Epithelial cell of esophagus (primary cell): ENCODE measurements at places on chromosomes 1 and 21.

DNA sequence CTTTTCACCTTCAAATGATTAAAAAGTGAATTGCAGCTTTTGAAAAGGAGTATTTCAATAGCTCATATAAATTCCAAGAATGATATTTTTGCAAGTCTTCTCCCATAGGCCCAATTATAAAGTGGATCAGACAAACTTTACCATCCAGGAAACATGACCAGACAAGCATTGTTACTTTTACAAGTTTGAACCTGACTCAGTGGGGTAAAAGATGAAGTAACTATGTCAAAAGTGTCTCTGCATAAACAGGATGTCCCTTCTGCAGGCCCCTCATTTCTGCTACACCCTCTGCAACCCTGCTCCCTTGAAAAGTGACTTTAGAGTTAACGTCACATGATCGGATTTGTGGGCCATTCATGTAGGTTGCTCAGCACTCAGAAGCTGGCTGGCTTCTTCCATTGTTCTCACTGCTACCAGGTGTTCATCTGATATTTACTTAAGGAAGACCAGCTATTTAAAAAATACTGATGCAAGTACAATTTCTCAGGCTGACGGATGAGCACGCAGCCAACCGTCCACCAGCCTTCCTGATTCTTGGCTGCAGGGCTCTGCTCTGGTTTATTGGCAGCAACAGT, 32.3 kb downstream of the URB1 start:
- DNase-seq, result peak; percentile 80

GRCh38 chr21:34611528-34611927, 3.4 kb downstream of the RCAN1 start:
- DNase-seq, result no peak

DNA sequence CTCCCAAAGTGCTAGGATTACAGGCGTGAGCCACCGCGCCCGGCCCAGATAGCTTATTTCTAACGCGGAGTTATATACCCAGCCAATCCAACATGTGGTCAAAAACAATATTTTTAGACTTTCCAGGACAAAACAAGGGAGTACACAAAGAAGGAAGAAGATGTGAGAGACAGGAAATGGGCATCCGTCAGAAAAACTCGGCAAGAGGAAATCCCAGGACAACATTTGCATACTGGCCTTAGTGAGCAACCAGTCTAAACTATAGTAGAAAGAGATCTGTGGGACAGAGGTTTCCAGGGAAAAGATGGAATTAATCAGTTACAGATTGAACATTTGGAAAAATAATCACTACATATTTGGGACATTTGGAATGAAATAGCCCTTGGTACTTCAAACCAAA, 11.4 kb downstream of the ARMH1 start:
- no peak for DNase-seq

DNA sequence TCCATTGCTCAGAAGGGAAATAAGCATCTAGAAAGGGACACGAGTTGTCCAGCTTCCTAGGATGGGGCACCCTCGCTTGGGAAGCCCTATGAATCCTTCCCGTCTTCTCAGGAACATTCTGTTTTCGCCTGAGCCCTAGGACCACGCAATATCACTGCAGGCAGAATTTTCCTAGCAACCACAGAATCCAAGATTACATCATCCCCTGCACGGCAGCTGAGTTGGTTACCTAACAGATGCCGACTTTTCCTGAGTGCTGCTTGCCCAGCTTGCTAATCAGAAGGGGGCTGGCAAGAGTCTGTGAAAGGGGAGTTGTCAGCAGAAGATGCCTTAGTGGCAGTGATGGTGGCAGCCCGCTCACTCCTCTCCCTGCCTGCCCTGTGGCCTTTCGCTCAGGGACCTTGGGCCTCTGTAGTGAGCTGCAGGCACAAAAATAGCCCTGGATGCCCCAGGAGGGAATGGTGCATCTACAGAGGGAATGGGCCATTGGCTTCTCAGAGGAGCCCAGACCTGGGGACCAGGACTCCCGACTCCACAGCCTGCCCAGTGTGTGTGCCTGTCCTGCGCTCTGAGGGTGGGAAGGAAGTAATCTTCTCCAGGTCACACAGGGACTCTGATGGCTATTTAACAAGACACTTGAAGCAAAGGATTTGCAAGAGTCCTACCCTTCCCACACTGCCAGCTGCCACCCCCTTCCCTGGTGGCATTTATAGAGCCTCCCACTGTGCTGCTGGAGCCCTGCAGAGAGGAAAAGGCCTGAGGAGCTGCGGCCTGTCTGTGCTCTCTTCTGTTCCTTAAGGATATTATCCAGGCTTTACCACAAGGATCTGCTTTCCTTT, 28.9 kb upstream of the CLSTN1 start:
- DNase-seq, result peak; percentile 84

DNA sequence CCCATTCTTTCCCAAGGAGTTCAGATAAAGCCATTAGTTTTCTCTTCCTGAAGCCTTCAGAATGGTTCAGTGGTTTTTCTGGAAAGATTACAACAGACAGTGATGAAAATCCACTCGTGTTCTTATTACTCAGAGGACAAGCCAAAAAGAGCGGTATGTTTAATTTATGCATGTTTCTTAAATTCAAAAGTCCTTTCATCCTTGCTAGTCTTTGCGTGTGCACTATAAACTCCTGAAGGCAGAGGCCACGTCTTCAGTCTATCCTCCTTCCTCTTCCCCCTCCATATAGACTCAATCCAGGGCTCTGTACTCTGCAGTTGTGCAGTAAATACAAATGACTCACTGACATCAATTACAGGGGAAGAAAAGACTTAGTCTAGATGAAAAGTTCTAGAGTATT, 409.2 kb upstream of the PLXNA2 start:
- no peak for DNase-seq

- DNase-seq, result peak; percentile 35
Measured at GRCh38 chr1:167082511-167083027, 7.6 kb downstream of the GPA33 start.

- no peak for DNase-seq
Measured at GRCh38 chr1:204348242-204348641, 11.5 kb downstream of the PLEKHA6 start.

DNA sequence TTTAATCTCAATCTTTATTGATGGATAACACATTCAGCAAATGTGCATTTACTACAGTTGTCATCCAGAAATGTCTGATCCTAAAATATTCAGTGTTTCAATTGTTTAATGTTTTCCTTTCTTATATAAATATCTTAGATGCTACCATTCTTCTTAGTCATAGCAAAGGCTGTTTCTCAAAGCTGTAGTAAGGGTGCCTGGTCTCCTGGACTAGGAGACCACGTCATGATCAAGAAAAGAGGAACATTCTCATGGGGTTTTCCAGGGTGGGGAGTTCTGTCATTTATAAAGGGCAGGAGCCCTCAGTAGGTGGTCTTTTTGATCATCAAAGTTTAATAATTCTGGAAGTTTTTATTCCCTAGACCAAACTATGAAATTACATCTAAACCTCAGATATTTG, 292.8 kb downstream of the HMCN1 start:
- no peak for DNase-seq

GRCh38 chr1:112957133-112957812, 1.3 kb upstream of the SLC16A1 start:
- DNase-seq, result peak; percentile 83

GRCh38 chr1:180842491-180843275, 70.0 kb upstream of the KIAA1614 start:
- DNase-seq, result no peak

- DNase-seq, result peak; percentile 19
Measured at GRCh38 chr1:238582816-238583215, 692.1 kb upstream of the ZP4 start.

DNA sequence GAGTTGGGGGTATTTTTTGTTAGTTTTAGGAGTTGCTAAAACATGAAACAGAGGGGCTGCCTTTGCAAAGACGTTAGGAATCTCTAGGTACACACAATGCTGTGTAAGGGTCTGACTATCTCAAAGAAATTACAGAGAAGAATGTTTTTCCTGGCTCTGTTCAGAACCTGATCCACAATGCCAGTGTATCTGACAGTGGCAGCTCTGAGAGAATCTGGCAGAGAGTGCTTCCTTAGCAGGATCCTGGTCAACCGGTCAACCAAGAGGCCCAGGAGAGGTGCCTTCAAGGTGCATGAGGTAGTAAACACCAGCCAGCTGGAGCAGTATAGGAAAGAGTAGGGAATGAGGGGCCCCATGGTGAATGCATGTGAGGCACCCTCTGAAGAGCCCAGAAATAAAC, 40.9 kb upstream of the RGS1 start:
- DNase-seq, result no peak

DNA sequence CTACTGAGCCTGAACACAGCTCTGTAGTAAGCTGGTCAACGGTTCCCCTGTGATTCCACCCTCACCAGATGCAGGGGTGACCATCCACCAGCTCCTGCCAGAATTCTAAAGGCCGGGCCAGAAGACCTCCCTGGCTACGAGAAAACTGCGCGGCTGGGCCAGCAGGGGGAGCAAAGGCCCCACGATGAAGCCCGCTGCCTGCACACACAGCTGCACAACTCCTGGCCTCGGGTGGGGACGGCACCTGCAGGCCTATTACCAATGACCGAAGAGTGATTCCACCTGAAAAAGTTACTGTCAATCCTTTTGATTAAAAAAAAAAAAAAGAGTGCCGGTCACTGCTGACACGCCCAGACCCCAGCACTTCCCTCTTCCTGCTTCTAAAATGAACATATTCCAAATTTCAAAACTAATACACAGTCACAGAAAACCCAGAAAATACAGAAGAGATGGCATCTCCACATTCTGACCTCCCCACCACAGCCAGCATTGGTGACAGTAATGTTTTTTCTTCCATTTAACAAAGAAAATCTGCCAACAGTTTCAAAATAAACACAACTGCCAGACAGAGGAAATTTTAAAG, 49.8 kb upstream of the RIPK4 start:
- DNase-seq, result peak; percentile 58

DNA sequence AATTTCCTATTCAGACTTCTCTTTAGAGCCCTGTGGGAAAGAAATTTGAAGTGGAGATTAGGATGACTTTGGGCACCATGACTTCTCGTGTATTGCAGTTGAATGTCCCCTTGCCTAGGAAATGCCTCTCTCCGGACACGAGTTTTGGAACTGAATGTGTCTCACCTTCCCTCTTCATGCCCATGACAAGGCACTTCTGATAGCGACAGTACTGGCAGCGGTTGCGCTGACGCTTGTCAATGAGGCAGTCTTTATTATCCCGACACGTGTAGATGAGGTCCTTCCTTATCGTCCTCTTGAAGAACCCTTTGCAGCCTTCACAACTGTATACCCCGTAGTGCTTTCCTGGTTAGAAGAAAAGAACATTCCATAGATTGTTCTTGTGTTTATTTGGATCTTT, 28.1 kb downstream of the RXRG start:
- DNase-seq, result no peak

DNA sequence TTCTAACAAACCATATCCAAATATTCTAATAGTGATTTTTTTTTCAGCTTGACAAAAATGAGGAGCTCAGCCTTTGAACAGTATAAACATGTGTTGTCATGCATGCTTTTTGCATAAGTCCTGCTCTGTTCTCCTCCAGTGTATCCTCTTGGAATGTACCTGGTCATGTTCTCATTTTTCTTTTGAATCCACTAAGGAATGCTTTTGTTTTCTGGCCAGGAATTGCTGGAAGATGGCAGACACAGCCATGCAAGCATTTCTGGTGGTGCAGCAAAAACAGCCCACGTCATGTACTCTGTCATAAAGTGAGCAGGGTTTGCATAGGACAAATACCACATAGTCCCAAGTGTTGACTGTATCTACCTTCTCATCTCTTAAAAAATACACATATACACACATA, 11.5 kb upstream of the PLD5 start:
- peak; percentile 50 for DNase-seq

- peak; percentile 30 for DNase-seq
Measured at GRCh38 chr1:17653728-17654351, 101.3 kb upstream of the ACTL8 start.

DNA sequence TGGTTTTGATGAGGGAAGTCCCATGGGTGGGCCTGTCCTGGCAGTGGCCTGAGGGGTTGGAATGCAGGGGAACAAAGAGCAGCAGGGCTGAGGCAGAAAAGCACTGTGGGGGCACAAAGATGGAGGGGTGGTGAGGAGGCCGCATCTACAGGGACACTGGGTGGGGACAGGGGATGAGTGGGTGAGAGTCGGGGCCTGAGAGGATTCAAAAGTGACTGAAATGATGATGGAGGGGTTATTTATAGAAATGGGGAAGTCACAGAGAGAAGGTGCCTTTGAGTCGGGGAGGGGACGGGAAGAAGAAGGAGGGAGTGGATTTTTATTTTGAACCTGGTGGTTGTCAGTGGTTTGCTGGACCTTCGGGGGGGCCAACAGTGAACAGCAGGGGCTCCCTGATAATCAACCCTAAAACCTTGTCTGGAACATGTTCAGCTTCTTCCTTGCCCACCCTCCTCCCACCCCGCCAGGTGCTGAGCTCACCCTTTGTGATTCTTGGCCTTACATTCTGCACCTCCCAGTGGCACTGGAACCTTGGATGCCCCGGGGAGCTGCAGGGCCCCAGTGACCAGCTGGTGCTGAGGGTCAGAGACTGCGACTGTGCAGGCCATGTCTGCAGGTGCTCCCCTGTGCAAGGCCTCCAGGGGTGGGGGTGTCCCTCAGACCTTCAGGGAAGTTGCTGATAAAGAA, 42.9 kb downstream of the IER5 start:
- no peak for DNase-seq

DNA sequence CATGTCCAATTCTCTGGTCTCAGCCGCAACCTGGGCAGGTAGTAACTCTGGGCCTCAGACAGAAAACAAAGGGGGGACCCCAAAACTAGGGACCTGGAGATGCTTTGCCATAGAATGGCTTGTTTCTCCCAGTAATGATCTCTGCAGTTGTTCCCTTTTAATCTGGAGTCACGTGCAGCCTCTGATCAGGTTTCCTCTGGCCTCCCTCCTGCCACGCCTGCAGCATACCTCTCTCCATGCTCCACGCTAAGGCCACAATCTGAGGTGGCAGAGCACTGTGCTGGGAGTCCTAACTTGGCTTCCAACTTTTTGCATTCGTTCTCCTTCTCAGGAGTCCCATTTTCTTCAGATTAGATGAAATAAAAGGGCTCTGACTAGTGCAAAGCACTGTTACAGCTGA, 1.9 kb downstream of the PABPC4 start:
- DNase-seq, result peak; percentile 42

DNA sequence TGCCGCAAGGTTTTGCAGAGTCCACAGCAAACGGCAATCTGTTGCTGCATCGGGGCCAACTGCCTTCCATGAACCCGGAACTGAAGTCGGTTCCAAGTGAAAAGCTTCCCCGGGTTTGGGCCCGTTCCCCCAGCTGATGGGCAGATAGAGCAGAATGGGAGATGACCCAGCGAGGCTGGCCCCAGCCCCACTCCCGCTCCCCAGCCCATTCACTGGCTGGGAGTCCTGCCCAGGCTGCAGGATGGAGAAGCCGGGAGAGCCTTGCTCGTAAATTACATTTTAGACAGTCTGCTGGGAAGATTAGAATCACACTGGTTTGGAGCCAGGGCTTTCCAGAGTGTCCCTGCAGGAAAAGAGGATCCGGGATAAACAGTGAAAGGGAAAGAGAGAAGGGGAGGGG, 31.6 kb upstream of the PAX7 start:
- DNase-seq, result no peak

- no peak for DNase-seq
Measured at GRCh38 chr1:53076721-53077598, 14.9 kb downstream of the PODN start.

GRCh38 chr1:42439940-42440339, 15.9 kb downstream of the ZMYND12 start:
- DNase-seq, result peak; percentile 88
